Stimulated activated naive CD8-positive, alpha-beta T cell treated with anti-CD3 and anti-CD28 coated beads, Interleukin-15, Interleukin-2, amounts not matched to agents 100 U/mL and 50 U/mL, for 24 hours (primary cell): ENCODE measurements at places on chromosomes 7 and 10.

DNA sequence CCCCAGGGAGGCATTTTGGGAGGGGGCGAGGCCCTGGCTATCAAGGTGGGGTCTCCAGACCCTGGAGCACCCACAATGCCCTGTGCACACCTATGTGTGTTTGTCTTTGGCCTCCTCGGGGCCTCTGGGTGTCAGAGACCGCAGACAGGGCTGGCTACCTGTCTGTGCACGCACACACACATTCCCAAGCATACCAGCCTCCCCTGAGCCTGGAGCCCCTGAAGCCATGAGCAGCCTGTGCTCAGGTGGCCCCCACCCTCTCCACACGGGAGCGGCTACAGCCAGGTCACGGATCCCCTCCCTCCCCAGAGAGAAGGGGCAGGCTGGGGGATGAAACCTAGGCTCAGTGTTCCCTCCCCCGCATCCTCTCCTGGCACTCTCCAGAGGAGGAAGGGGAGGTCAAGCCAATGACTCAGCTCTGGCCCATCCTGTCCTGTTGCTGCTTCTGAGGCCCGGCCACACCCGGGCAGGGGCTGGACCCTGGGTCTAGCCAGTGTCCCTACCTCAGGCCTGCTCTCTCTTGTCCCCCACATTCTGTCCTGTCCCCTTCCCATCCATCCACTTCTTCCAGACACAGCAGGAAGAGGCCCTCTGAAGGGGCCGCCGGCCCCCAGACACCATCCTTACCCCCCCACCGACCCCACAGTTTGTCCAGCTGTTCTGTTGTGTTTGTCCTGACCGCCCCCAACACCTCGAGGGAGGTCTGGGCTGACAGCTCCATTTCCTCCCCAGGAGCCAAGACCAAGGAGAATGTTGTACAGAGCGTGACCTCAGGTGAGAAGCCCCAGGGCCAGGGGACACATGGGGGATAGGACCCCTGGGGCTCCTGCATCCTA, 720 bp downstream of the SNCG start:
- no peak for DNase-seq

DNA sequence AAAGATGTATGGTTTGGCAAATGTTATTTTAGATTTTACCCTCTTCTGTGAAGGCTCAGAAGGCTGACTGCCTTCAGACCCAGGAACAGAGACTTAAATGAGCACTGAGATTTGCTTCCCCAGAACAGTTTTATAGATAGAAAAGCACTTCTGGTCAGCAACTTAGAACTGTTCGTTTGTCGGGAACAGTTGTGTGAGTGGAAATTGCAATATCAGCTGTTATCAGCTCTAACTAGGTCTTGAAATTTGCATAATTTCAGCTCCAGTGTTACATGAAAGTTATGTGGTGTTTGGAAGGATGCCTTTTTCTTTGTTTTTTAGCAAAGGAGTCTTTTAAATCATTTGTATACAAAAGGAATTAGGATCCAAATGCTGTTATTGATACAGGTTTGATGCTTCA, 83.8 kb upstream of the MXI1 start:
- no peak for DNase-seq

- no peak for DNase-seq
Observed at GRCh38 chr10:5518143-5518542, 6.6 kb upstream of the CALML3 start.

GRCh38 chr7:9645756-9646155, 1212.3 kb downstream of the NXPH1 start:
- DNase-seq, result no peak
